Fibroblast of the aortic adventitia (primary cell): ENCODE measurements at places on chromosomes 3 and 15. TPM values are rescaled to one million over a fixed set of nuclear protein-coding genes. Genes with fewer than 3 reads are reported as not detected.

INO80 gene
- total RNA-seq: 20.0 and 24.9 TPM in 2 replicates

GRCh38 chr3:74559261-74559660, 55.2 kb downstream of the CNTN3 start:
- DNase-seq: no peak

DNA sequence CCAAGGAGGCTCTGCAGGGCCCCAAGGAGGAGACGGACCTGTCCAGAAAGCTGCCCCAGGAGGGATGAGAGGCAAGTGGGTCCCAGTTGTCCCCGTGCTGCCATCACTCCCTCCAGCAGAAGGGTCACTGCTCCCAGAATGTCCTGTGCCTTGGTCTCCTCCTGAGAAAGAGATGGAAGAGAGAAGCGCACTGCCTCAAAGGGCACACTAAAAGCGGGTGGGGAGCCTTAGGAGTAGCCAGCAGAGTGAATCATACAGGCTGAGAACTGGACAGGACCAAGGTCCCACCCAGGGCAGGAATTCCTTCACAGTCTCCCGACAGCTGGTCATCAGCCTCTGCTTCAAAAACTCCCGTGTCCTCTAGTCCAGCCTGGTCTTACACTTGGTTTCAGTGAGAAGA, 4.6 kb downstream of the THPO start:
- DNase-seq: peak; percentile 83

FYCO1 gene
- 28.0 and 57.8 TPM in 2 replicates for total RNA-seq

DNA sequence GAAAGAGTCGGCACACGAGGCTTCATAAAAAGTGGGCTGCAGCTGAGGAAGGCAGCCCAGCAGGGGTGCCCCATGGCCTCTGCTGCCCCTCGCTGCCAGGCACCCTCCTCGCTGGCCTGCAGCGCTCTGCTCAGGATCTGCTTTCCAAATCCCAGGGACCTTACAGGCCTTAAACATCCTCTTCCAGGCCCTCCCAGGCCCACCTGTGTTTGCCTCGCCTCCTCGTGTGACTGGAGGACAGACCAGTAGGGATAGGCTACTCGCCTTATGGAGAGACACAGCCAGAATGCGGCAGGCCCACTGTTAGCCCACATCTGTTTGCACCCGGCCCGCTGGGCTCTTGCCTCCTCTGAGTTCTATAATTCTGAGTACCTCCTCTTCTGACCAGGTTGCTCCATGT, 124.5 kb upstream of the PLXNA1 start:
- no peak for DNase-seq

GRCh38 chr3:129597087-129597999, 9.1 kb downstream of the PLXND1 start:
- peak; percentile 60 for DNase-seq

DNA sequence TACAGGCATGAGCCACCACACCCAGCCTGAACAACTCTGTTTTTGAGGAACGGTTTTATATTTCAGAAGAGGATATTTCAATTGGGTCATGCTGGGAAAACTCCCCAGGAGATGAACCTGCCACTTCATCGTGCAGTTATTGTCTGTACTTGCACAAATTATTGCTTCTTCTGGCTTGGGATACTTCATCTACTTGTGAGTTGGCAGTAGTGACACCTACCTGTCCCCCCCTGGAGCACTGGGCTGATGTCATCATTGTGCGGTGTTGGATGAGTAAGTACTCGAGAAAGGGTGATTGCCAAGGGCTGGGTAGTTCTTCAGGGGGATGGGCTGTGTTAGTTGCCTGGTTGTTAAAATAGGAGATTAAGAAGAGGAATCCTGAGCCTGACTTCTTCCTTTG, 85.1 kb upstream of the SAMMSON start:
- no peak for DNase-seq

DNA sequence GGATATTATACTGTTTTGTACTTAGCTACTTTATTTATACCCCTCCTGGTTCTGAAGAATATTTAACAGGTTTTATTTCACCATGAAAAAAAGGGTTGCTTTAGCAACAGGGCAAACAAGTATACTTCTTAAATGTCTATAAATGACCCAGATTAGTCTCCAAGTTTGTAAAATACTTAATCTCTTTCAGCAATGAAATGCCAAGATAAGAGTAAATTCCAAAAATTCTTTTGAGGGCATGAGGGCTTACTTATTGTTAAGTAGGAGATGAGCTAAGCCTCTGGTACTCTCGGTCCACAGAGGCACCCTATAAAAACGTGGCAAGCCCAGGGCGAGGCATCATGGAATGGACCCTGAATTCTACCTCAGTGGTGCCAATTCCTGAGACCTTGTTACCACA, 264.8 kb upstream of the NSMCE3 start:
- DNase-seq: peak; percentile 53

ARNT2 gene
- 9.4 and 12.7 TPM in 2 replicates for total RNA-seq

GRCh38 chr3:170076715-170077238, 39.0 kb downstream of the GPR160 start:
- DNase-seq: peak; percentile 45

SYNPR gene
- not detected in 2 replicates for total RNA-seq
